Glutamatergic neuron (in vitro differentiated cells): ENCODE measurements at places on chromosomes 16 and 17. TPM values are rescaled to one million over a fixed set of nuclear protein-coding genes. Genes with fewer than 3 reads are reported as not detected.

GRCh38 chr16:72094266-72094610 is 591 bp downstream of the DHX38 start:
- peaks cover 6% of the 10 kb centered on the region for H3K36me3 ChIP-seq
- H3K27ac ChIP-seq, result peak overlapping the region; percentile 94
- no peak for DNase-seq
- H3K27me3 ChIP-seq, result peaks cover 2% of the 10 kb centered on the region
- H3K4me3 ChIP-seq, result peak overlapping the region; percentile 98

Gene RGS9
- total RNA-seq, result 2.4 TPM

DNA sequence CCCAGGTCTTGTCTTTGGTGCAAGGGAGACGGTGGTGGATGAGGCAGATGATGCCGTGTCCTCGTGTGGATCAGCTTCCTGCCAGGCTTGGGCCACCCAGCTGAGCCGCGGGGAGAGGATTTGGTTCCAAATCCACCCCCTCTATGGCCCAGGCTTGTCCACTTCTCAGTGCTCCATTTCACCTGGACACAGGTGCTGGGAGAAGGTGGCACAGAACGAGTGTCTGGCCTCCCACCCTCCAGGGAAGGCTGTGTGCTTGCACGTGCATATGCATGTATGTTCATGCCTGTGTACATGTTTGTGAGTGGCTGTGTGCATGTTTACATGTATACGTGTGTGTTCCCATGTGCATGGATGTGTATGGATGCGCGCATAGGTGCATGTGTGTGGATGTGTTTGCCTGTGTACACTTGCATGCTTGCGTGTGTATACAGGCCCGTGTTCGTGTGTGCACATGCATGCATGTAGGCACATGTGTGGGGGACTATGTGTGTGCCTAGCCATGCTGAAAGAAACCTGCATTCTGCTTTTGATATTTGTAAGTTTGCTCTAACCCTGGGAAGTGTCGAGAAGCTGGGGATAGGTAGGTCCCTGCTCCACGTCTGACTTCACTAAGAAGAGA is 196.3 kb downstream of the IRF8 start:
- H3K27ac ChIP-seq, result no peak overlapping the region
- no peak overlapping the region for H3K4me3 ChIP-seq
- H3K4me1 ChIP-seq, result peaks cover 1% of the 10 kb centered on the region
- peaks cover 10% of the 10 kb centered on the region for H3K36me3 ChIP-seq
- peaks cover 6% of the 10 kb centered on the region for H3K27me3 ChIP-seq

Gene KRT31
- not detected for total RNA-seq

- H3K27me3 ChIP-seq, result peaks cover 2% of the 10 kb centered on the region
- no peaks in the 10 kb centered on the region for H3K36me3 ChIP-seq
- H3K27ac ChIP-seq, result no peak overlapping the region
Measured at GRCh38 chr17:4008082-4008435, 43.8 kb upstream of the ATP2A3 start.

- H3K36me3 ChIP-seq, result no peaks in the 10 kb centered on the region
- H3K27ac ChIP-seq, result no peak overlapping the region
- H3K4me1 ChIP-seq, result no peaks in the 10 kb centered on the region
- DNase-seq, result no peak
- peaks cover 1% of the 10 kb centered on the region for H3K27me3 ChIP-seq
- no peak overlapping the region for H3K4me3 ChIP-seq
Measured at GRCh38 chr16:81116285-81116684, 20.1 kb upstream of the GCSH start.

Gene CES5A
- total RNA-seq, result not detected

DNA sequence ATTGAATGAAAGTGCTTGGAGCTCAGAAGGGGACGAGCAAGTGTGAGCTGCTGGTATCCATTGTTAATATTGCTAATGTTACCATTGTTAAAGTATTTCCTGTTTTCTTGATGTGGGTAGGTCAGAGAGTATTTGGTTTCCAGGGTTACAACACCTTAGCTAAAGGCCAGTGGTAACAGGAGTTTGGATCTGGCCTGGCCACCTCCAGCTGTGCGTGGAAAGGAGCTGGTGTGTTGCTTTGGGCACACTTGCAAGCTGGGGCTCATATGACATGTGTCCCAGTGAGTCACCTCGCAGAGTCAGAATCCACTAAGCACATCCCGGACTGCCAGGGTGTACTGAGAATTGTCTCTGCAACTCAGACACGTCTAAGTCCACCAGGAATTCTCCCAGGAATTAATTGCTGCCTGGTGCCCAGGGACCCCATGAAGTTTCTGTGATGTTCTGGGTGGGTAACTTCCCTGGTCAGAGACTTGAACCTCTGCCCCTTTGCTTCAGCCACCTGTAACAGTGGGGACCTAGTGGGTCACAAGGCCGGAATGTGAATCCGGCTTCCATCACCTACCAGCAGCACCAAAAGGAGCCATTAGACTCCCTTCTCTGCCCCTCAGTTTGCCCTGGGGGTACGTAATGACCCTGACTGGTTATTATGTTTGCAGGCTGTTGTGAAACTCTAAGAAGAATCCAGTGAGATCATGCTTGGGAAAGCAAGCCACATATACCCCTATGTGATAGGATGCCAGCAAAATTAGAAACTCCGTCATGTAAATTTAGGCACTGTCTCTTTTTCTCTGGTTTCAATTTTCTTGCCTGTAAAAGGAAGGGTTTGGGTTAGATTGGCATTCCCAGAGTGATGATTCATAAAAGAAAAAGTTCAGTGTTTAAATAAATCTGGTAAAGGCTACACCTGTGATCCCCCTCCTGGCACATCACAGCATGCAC is 12.8 kb downstream of the SLC6A2 start:
- no peak overlapping the region for H3K27ac ChIP-seq
- H3K4me3 ChIP-seq, result no peak overlapping the region
- no peak for DNase-seq
- peaks cover 2% of the 10 kb centered on the region for H3K4me1 ChIP-seq
- H3K27me3 ChIP-seq, result peaks cover 4% of the 10 kb centered on the region

DNA sequence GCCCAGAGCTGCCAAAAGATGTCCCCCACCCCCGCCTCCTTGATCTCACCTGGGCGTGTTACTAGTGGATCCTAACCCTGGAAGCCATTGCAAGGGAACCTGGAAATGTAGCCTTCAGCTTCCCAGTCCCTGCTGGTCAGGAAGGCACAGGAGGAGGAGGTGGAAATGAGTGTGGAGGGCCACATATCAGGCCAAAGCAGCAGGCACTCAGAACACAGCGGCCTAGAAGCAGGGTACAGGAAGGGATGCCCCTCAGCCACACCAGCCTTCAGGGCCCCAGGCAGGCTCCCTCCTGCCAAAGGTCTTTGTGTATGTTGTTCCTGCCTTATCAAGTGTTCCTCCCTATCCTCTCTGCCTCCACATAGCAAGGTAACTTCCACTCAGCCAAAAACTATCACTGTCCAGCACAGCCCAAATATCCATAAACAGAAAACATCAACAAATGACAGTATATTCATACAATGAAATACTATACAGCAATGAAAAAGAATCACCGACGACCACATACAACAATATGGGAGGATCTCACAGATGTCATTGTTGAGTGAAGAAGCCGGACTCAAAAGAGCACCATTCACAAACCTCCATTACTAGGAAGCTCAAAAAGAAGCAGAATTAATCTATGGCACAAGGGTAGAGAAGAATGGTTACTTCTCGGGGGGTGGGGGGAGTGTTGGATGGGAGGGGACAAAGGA is 28.2 kb upstream of the TNFRSF13B start:
- no peak for DNase-seq
- H3K4me1 ChIP-seq, result peaks cover 4% of the 10 kb centered on the region
- no peak overlapping the region for H3K4me3 ChIP-seq
- H3K27ac ChIP-seq, result no peak overlapping the region
- H3K36me3 ChIP-seq, result peaks cover 5% of the 10 kb centered on the region

GRCh38 chr17:61766520-61766919 is 96.8 kb downstream of the BRIP1 start:
- H3K27me3 ChIP-seq, result no peaks in the 10 kb centered on the region
- no peak overlapping the region for H3K4me3 ChIP-seq
- no peak overlapping the region for H3K27ac ChIP-seq
- no peaks in the 10 kb centered on the region for H3K4me1 ChIP-seq
- DNase-seq, result no peak

Gene IGF2BP1
- total RNA-seq, result 260 TPM

Gene TMC7
- 2.5 TPM for total RNA-seq

- no peak for DNase-seq
- peak overlapping the region; percentile 72 for H3K4me3 ChIP-seq
- H3K27me3 ChIP-seq, result peaks cover 3% of the 10 kb centered on the region
- H3K36me3 ChIP-seq, result no peaks in the 10 kb centered on the region
Measured at GRCh38 chr17:35117984-35118383, 1.7 kb downstream of the RAD51D start.

- no peaks in the 10 kb centered on the region for H3K27me3 ChIP-seq
- peaks cover 8% of the 10 kb centered on the region for H3K36me3 ChIP-seq
- peaks cover 5% of the 10 kb centered on the region for H3K4me1 ChIP-seq
- H3K4me3 ChIP-seq, result no peak overlapping the region
Measured at GRCh38 chr17:35129154-35129972, 7.9 kb downstream of the FNDC8 start.

Gene SPEM3
- not detected for total RNA-seq

- no peaks in the 10 kb centered on the region for H3K36me3 ChIP-seq
- H3K4me1 ChIP-seq, result peaks cover 15% of the 10 kb centered on the region
- H3K27ac ChIP-seq, result no peak overlapping the region
- peaks cover 5% of the 10 kb centered on the region for H3K27me3 ChIP-seq
Measured at GRCh38 chr17:4479982-4480751, 18.5 kb upstream of the SPNS2 start.

Gene HSD3B7
- 2.0 TPM for total RNA-seq

Gene CACNG4
- 105 TPM for total RNA-seq

DNA sequence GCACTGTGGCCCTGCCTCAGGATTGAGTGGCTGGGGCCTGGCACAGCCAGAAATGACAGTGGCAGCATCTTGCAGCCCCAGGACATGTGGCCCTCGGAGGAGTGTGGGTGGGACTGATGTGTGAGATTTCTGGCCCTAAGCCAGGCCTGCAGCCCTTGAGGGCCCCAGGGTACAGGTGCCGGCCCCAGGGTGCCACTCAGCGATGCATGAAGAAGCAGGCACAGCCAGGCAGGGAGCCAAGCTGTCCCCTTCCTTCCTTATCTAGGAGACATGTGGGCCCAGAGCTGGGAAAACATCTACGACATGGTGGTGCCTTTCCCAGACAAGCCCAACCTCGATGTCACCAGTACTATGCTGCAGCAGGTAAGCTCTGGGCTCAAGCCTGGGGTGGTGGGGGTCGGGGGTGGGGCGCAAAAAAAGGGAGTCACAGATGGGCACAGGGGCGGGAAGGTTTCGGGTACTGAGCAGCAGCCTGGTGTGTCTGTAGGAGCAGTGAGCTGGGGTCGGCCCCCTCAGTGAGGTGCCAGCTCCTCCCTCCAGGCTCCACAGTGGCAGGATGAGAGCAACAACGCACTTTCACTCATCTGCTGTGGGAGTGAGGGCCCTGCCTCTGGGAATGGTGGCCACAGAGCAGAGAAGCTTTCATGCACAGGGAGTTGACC is 4.1 kb downstream of the ACE start:
- H3K4me1 ChIP-seq, result peaks cover 9% of the 10 kb centered on the region
- no peak for DNase-seq
- H3K27ac ChIP-seq, result no peak overlapping the region

DNA sequence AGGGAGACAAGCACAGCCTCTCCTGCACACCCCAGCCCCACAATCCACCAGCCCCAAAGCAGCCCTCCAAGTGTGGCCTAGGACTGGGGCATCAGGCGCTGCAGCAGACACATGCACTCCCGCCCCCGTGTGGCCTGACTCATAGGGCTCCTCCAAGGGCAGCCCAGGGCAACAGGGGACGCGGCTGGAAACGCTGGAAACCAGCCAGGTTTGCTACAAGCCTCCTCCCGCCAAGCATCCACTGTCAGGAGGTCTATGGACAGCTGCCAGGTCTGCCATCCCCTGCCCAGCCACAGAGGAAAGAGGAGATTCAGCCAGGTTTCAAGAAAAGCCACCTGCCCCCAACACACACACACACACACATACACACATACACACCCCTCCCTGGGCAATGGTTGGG is 25.8 kb downstream of the SRCIN1 start:
- peaks cover 23% of the 10 kb centered on the region for H3K4me1 ChIP-seq
- peaks cover 5% of the 10 kb centered on the region for H3K36me3 ChIP-seq
- DNase-seq, result peak; percentile 66
- H3K27ac ChIP-seq, result no peak overlapping the region

Gene TMEM186
- total RNA-seq, result 7.3 TPM

GRCh38 chr16:57409870-57410587 is 5.5 kb downstream of the CCL17 start:
- H3K27me3 ChIP-seq, result peaks cover 8% of the 10 kb centered on the region
- H3K27ac ChIP-seq, result no peak overlapping the region
- H3K4me3 ChIP-seq, result no peak overlapping the region

Gene MT1A
- not detected for total RNA-seq

DNA sequence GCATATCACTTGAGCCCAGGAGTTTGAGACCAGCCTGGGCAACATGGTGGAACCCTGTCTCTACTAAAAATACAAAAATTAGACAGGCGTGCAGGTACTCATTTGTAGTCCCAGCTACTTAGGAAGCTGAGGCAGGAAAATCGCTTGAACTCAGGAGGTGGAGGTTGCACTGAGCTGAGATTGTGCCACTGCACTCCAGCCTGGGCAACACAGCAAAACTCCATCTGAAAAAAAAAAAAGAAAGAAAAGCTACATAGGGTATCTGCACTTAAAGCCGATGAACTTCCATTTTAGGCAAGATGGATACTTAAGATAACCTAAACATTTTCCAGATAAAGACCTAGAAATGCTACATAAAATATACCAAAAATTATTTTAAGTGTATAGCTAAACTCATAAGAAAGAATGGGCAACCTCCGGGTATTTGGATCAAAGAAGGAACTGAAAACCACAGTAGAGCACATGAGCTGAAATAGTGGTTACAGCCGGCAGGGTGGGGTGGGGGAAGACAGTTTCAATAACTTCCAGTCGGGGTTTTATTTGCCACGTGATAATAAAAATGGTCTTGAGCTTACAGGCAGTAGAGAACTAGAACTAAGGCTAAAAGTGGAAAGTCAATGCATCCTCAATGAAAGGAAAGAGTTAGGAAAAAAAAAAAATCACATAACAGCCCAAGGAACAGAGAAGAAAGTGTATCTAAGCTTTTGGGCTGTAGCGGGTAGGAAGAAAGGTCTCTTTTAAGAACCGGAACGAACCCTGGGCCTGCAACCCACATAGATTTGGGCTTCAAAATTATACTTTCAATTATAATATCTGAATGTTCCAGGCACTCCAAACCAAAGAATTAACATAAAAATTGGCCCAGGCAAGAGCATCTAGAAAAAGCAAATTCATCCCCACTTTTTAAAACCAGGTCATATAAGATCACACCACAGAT is 53.1 kb downstream of the CFDP1 start:
- H3K4me3 ChIP-seq, result no peak overlapping the region
- peaks cover 33% of the 10 kb centered on the region for H3K4me1 ChIP-seq
- no peak for DNase-seq
- H3K27me3 ChIP-seq, result peaks cover 2% of the 10 kb centered on the region
